ENCODE measurements at places on chromosomes 6 and 20. TPM values are rescaled to one million over a fixed set of nuclear protein-coding genes. Genes with fewer than 3 reads are reported as not detected.

MARCKS gene
- 27.1 TPM for total RNA-seq

PTPRT gene
- total RNA-seq, result not detected

SPATA2 gene
- 8.0 TPM for total RNA-seq

FAM184A gene
- total RNA-seq, result not detected

CGAS gene
- total RNA-seq, result 7.5 TPM

CEBPB gene
- 63.1 TPM for total RNA-seq

KCNB1 gene
- total RNA-seq, result 0.29 TPM

SOBP gene
- 1.2 TPM for total RNA-seq

CALHM5 gene
- 0.10 TPM for total RNA-seq

ANKRD66 gene
- total RNA-seq, result not detected

CDH4 gene
- 6.7 TPM for total RNA-seq

HFE gene
- total RNA-seq, result 14.4 TPM

TTK gene
- total RNA-seq, result 22.8 TPM

TMEM200A gene
- total RNA-seq, result 0.08 TPM

Data from A549 treated with DMSO at 1 μM for 4 hours (cell line).